ENCODE measurements at places on chromosomes 5 and 9.

GRCh38 chr5:33241802-33242201 is 199.0 kb upstream of the TARS1 start:
- DNase-seq = no peak

- no peak for DNase-seq
Measured at GRCh38 chr9:123382653-123383511, 26.9 kb downstream of the CRB2 start.

GRCh38 chr9:16272776-16273175 is 597.7 kb downstream of the BNC2 start:
- no peak for DNase-seq

GRCh38 chr9:82082563-82082962 is 94.0 kb downstream of the SPATA31D1 start:
- DNase-seq = no peak

DNA sequence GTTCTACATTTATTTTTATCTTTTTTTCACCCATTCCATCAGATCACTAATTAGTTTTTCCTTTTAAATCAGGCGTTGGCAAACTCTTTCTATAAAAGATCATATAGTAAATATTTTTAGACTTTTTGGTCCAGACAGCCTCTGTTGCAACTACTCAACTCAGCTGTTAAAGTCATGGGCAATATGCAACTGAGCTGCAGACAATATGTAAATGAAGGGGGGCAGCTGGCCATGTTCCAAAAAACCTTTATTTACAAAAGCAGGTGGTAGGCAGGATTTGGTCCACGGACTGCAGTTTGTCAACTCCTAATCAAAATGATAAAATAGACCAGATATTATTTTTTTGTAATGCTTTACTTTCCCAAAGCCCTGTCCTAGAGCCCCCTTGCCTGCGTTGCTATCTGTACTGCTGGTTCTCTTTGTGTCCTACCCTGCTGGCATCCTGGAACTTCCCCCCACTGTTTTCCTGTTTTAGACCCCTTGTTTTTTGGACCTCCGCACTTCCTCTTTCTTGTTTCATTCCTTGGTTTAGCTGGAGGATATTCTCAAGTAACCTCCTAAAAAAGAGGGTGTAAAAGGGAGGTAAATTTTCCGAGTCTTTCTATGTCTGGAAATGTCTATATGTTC is 24.7 kb upstream of the TNFSF8 start:
- no peak for DNase-seq

DNA sequence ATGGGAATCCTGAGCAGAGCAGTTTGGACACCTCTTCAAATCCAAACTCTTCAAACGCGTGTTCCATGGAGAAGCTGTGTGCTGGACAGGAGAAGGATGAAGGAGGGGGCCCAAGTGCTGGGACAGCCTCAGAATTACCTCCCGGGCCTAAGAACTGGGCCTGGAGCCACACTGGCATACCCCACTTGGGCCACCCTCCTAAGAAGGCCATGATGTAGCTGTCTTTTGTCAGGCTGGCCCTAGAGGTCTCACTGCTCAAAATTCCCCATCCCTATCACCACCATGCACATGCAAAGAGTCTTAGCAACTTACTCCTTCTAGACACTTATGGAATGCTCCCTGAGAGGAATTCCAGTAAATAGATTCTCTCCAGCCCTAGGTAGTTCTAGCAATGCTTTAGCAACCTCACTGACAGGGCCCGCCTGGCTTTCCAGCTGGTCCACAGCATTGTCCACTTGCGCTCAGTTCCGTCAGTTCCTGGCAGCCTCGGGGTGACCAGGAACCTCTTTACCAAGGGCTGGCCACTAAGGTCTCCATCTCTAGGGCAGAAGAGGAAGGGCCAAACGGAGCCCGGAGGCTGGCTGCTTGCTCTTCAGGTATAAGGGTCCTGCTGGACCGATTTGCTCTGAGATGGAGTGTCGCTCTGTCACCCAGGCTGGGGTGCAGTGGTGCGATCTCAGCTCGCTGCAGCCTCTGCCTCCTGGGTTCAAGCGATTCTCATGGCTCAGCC is 75.3 kb downstream of the RGS3 start:
- DNase-seq = no peak

GRCh38 chr5:160315968-160316367 is 3.6 kb upstream of the CCNJL start:
- no peak for DNase-seq

DNA sequence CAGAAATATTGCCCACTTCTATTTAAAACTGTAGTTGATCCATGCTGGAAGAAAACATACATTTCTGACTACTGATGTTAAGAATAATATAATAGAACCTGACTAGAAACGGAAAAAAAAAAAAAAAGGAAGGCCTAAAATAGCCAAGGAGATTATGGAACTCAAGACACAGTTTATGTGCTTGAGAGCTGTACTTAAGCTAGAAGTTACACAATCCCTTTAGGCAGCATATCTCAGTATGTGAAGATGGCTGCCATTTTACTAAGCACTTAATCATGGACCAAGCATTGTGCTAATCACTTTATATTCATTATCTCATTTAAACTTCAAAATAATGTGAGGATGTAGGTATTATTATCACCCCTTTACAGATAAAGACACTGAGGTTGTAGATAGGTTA is 73.0 kb upstream of the NR4A3 start:
- DNase-seq = no peak

GRCh38 chr9:74951725-74952151 is 974 bp downstream of the C9orf40 start:
- DNase-seq = peak; percentile 81

DNA sequence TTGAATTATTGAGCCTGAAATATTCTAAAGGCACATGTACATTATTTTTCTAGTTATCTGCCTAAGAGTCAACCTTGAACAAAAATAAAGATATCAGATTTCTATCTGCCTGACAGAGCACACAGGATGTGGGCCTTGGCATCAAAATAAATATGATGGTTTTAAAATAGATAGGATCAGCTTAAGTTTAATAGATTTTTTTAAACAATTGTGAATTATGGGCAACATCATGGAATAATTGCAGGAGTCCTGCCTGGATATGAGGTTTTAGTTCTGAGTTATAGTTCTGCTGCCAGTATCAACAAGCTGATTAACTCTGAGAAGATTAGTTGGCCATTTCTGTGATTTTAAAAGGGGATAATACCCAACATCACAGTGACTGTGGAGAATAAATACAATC is 107.0 kb upstream of the PCA3 start:
- DNase-seq = no peak

DNA sequence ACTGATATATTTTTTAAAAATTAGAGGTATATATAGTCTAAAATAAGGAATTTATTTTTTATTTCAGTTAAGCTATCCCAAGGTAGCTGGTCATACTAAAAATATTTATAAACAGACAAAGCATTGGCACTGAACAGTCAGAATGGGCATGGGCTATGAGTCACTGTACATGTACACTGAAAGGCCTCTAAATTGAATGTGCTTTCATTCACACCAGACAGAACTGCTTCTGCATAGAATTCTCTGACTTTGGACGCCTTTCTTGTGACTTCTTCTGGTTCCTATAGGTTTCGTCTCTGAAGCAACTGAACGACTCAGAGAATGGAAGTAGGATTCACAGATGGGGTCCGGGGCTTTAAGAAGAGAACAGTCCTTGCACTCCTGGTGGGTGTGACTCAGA is 394.8 kb upstream of the MEF2C start:
- no peak for DNase-seq

DNA sequence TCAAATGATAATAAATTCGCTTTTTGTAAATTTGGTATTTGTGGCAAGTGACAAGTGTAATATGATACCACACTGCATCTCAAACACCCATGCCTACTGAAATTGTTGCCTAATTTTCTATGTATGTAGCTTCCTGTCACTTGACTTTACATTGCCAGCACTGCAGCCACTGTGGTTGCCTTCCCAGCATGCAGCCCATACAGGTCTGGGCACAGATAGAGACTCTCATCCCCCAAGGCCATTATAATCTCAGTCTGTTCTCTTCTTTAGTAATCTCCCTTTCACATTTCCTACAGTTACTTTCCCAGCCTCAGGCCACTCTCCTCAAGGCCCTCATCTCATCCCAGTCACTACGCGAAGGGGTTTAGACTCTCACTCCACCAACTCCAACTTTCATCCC is 1200.6 kb downstream of the PTPRD start:
- no peak for DNase-seq

GRCh38 chr5:88669371-88670050 is 213.5 kb downstream of the MEF2C start:
- no peak for DNase-seq

GRCh38 chr5:16981700-16982099 is 45.6 kb upstream of the MYO10 start:
- DNase-seq = no peak

- DNase-seq = no peak
Measured at GRCh38 chr5:110809006-110809405, 70.2 kb downstream of the SLC25A46 start.

DNA sequence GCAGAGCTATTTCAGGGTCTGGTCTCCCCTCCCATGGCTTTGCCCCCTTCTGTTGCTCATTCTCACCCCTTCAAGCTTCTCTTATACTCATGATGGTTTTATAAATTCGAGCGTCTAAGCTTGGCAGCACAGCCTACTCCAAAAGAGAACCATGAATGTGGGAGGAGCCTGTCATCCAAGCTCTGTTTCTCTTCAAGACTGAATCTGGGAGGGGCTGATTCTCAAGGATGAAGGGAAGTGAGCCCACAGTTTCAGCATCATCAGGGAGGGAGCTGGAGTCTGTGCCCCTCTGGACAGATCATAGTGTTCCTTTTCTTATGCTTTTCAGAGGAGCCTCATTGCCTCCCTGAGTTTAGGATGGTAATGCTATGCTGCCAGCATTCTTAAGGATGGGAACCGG is 168.6 kb downstream of the CFAP90 start:
- no peak for DNase-seq

DNA sequence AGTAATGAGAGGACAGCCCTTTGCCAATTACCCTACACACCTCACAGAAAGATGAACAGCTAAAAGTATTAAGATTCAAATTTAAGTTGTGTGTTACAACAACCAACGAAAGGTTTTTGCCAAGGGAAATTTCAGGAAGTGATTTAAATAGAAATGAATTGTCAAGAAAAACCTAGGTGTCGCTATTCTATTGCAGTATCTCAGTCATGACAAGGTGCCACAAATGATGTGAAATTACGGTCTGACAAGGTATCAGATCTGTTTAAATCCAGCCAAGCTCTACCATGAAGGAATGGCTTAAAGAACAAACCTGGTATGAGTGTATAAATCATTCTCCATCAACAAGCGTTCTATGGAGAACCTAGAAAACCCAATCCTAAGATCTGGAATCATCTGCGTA is 189.7 kb downstream of the ATPSCKMT start:
- no peak for DNase-seq

- DNase-seq = no peak
Measured at GRCh38 chr9:122134822-122135528, 24.6 kb downstream of the NDUFA8 start.

DNA sequence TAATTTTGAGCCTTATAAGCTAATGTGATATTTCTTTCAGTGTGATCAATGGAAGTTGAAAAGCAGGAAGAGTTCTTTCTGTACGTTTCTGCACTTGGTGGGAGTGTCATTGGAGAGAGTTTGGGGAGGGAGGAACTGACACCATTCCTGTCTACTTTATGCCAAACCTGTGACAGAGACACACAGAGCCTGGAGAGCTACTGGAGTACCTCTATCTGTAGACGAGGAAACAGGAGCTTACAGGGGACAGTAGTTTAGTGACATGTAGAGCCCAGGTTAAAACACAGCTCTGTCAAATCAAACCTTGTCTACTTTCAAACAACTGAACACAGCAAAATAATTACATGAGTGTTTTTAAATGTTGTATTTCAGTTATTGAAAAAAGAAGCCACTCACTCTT is 103.6 kb downstream of the PDE4D start:
- no peak for DNase-seq

DNA sequence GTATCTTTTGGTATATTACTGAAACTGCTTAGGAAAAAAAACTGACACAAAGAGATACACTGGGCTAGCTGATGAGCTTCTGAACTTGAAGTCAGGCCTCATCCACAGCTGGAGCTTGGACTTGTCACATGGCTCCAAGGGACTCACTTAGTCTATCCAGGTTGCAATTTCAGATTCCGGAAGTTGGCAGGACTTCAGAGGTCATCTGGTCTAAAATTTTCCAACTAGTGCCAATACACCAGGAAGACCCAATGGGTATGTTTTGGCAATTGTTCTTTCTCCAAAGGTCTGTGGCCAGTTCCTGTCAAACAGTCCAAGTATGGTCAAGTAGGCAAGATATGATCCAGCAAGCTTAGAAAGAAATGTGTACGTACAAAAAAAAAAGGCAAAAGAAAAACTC is 36.7 kb downstream of the MRPS27 start:
- no peak for DNase-seq

GRCh38 chr5:74648835-74649293 is 8.3 kb upstream of the ENC1 start:
- peak; percentile 65 for DNase-seq

GRCh38 chr9:72680593-72681282 is 159.3 kb downstream of the TMC1 start:
- DNase-seq = no peak

- DNase-seq = no peak
Measured at GRCh38 chr5:157269165-157269671, 3.3 kb downstream of the CYFIP2 start.

DNA sequence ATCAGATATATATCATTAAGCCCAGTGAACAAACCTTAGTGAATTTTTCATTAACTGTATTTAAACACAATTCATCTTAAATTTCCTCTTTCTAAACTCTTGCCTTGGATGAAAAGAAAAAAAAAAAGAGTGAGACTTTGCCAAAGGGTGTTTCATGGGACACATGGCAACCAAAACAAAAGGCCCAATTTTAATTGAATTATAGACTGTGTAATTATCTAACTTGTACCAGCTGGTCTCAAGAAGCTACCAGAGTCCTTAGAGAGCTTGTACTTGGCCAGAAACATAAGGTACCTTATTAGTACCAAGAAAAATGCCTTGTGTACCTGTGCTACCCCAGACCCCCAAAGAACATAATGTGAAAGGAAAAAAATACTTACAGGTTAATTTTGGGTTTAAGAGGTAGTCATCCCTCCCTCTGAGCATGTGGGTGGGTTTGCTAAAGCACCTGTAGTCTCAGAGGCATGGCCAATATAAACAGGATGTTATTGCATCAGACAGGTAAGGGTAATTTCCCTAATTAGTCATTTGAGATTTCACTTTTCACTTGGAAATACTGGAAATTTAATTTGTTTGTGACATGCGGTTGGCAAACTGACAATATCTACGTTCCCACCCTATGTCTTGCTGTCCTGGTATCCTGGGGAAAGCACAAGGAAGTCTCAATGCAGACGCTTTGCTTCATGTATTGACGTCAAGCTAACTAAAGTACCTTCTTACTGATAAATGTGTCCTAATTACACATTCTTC is 90.1 kb downstream of the SNCAIP start:
- DNase-seq = no peak
